Activated T-cell treated with anti-CD3 and anti-CD28 coated beads, Interleukin-2, amount 50 U/mL, for 1 hour (primary cell): ENCODE measurements at places on chromosomes 7 and 10.

- no peak for DNase-seq
Measured at GRCh38 chr10:28631896-28632583, 45.3 kb upstream of the BAMBI start.

DNA sequence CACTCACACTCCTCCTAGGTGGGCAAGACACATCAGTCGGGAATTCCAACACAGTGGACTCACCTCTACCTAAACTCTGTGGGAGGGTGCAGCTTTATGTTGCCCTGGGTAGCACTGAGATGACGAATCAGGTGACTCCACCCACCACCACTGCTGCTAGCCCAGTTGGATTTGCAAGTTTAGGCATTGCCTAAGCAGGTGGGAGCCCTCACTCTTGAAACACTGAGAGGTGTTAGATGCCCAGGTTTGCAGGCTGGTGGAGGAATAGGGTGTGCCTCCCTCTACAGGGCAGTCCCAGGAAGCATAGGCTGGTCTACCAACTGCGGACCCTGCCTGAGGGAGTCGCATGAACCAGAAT, 708.9 kb downstream of the POM121L12 start:
- DNase-seq = no peak

GRCh38 chr7:14720785-14721184, 181.8 kb downstream of the DGKB start:
- DNase-seq = no peak

GRCh38 chr7:45100761-45101480, 10.6 kb downstream of the TBRG4 start:
- no peak for DNase-seq

DNA sequence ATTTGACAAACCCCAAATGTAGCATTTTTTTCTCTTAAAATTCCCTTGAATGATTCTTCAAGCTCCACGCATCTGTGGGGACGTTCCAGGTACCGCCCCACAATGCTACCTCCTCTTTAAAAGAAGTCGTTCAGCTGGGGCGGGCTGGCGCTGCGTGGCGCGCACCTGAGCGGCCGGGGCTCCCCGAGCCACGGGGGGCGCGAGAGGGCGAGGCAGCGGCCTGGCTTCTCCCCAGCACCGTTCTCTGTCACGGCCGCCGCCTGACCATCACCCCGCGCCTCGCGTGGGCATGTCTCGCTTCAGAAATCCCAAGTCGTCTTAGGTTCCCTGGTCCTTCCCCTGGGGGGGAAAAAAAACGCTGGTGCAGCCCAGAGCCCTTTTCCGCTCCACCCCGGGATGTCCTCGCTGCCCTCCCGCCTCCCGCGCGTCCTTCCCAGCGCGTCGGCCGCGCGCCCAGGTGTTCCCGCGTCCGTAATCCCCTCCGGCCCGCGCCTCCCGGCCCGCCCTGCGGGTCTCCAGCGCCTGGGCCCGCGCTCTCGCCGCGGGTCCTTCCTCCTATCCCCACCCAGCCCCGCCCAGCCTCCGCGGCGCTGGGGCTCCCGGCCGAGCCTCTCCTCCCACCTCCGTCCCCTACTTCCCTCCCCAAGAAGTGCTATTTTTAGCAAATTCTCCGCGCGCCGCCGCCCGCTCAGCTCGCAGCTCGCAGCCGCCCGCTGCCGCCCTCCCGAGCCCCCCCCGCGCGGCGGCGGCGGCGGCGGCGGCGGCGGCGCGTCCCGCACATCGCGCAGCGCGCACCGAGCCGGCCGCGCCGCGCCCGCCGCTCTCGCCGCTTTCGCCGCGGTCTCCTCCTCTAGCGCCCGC, 58.7 kb upstream of the PRPS1L1 start:
- no peak for DNase-seq

DNA sequence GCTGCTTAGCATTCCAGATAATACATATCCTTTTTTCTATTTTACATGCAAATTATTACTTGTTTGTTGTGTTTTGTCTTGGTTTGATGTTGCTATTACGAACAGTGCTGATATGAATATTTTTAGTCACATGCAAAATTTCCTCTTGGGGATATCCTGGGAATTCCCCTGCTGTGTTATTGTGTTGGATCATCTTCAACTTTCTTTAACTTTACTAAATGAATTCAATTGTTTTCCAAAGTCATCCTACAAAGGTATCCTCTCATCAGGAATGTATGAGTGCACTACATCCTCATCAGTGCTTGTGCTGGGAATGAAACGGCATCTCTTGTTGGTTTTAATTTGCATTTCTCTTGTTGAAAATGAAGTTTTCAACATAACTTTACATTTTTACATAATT, 87.1 kb downstream of the AASS start:
- DNase-seq = no peak

GRCh38 chr10:4138146-4138721, 353.2 kb upstream of the KLF6 start:
- DNase-seq = no peak

GRCh38 chr10:64444564-64444963, 923.4 kb downstream of the REEP3 start:
- no peak for DNase-seq

- DNase-seq = no peak
Measured at GRCh38 chr10:43013065-43013464, 63.8 kb upstream of the RET start.

DNA sequence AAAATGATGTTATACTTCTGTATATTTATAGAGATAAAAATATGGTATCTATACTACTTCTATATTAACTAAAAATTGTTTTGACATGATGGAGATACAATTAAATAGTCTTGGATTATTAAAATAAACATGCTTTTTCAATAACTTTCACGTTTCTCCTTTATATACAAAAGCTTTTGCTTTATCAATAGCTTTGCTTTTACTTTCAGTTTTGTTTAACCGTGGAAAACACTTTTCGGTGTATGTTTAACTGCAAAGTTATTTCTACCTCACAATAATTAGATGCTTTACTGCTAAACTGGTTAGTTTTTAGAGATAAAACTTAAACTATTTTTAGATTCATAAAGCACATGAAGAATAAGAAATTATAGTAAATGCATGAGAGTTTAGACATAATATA, 432.1 kb upstream of the PCDH15 start:
- no peak for DNase-seq

DNA sequence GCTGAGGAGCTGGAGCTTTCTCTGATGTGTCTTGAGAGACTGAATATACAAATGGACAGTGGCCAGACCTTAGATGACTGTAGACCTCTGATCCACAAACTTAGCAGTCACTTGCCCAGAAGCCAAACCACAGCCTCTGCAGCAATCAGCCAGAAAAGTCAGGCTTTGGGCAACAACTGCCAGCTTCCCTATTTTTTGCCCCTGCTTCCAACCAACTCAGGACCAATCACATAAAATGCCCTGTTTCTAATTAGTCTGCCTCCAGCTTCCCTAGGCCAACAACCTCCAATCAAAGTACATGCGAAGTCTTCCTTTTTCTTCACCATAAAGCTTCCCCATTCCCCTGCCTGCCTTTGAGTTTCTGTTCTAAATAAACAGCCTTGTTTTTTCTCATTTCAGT, 37.8 kb upstream of the CACUL1 start:
- no peak for DNase-seq

- DNase-seq = peak; percentile 44
Measured at GRCh38 chr10:103592186-103593021, 98.9 kb downstream of the NEURL1 start.

- DNase-seq = no peak
Measured at GRCh38 chr10:80380185-80380584, 23.6 kb downstream of the DYDC2 start.

GRCh38 chr7:55072251-55072650, 53.4 kb downstream of the EGFR start:
- DNase-seq = no peak

DNA sequence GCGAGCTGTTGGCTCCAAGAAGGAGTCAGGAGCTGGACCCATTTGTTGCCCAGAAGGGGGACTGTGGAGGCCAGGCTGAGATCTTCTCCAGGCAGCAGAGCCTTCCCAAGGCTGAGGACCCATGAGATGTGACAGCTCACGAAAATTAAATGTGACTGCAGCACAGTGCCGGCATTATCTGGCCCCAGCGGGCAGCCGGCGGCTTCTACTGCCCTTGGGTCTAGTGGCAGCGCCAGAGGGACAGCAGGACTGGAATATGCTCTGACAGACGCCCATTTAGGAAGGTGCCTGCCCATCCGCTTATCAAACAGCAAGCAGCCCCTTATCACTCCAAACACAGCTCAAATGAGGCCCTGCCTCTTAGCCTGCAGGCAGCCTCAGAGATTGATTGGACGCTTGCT, 122.9 kb upstream of the LYZL2 start:
- DNase-seq = no peak

DNA sequence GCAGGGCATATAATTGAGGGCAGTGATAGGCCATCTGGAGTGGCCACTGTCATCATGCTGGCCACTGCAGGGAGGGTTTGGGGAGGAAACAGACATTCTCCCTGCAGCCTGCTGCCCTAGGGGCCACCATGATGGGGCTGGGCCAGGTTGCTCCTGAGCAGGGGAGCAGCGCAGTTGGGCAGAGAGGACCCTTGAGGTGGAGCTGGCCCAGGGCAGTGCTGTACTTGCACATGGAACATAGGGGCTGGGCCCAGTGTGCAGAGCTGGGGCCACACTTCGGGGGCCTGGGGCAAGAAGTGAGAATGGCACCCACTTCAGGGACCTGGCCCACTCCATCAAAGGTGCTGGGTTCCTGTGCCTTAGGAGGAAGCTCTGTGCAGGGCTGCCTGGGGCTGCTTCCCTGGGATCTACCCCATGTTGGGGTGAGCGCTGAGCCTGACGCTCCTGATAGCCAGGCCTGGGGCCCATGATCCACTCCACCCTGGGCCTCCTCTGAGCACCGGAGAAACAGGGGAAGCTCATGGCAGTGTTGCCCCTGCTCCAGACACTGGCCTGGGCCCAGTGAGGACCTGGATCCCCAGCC, 21.3 kb upstream of the NUB1 start:
- DNase-seq = no peak

DNA sequence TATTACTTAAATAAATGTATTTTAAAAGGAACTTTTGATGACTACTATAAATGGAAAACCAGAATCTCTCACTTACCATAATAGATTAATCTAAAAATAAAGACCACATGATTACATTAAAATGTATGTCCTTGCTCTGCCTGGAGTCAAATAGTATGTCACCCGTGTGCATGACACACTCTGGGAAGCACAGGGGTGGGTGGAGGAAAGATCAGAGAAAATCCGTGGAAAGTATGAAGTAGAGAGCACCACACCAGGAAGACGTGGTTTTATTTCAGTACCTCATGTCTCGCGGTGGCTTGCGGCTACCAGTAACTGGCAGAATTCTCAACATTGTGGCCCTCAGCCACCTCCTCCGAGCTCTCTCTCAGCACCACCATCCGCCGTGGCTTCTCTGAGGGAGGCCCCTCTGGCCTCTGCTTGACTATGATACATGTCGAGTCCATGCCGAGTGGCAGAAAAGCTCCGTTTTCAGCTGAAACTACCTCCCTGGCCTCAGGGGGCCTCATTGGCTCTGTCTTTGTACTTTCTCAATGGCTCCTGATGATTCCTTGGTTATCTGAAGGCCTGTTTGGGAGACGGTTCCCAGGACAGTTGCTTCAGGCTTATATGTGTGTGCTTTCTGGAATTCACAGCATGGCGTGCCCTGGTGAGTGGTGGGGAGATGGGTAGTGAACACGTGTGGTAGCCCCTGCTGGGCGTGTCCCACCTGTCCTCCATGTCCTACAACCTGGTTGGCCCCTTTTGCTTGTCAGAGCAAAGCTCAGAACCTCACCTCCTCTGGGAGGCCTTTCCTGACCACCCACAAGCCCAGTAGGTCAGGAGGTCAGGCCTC, 49.8 kb downstream of the LHPP start:
- DNase-seq = no peak

- no peak for DNase-seq
Measured at GRCh38 chr10:72088889-72089575, 681 bp upstream of the SPOCK2 start.

GRCh38 chr7:159154243-159154642, 9.6 kb upstream of the VIPR2 start:
- DNase-seq = no peak

GRCh38 chr10:80260295-80261243, 28.9 kb downstream of the MAT1A start:
- peak; percentile 25 for DNase-seq

GRCh38 chr7:91913612-91914011, 27.1 kb upstream of the AKAP9 start:
- DNase-seq = no peak

GRCh38 chr10:97081621-97082235, 104.0 kb downstream of the SLIT1 start:
- peak; percentile 54 for DNase-seq

DNA sequence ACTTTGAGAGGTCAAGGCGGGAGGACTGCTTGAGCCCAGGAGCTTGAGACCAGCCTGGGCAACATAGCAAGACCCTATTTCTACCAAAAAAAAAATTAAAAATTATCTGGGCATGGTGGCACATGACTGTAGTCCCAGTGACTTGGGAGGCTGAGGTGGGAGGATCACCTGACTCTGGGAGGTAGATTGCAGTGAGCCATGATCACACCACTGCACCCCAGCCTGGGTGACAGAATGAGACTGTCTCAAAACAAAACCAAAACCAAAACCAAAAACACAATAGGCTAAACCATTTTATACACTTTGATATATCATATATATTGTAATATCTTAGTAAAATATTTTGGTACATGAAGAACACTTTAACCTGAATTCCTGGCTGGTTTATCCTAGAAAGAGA, 101.6 kb downstream of the RAPGEF5 start:
- no peak for DNase-seq

- peak; percentile 57 for DNase-seq
Measured at GRCh38 chr10:123147635-123148413, at the start of gene HMX2. Gene HMX2, plus strand, starts transcription at chr10:123148136. Its CDS starts 243 bp downstream, at chr10:123148379.

- no peak for DNase-seq
Measured at GRCh38 chr7:48497521-48497920, 326.3 kb downstream of the ABCA13 start.

- peak; percentile 32 for DNase-seq
Measured at GRCh38 chr7:136114966-136115762, 138.0 kb upstream of the MTPN start.

DNA sequence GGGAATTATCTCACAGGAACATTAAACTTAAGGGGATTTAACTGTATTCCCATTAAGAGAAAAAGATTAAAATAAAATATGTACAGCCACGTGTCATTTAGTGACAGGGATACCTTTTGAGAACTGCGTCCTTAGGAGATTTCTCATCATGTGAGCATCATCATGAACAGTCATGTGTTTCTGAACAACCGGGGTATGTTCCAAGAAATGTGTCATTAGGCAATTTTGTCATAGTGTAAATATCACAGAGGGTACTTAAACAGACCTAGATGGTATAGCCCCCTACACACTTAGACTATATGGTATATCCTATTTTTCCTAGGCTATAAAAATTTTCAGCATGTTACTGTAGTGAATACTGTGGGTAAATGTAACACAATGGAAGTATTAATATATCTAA, 840.3 kb downstream of the CNTNAP2 start:
- DNase-seq = no peak

- no peak for DNase-seq
Measured at GRCh38 chr10:52525761-52526160, 211.7 kb downstream of the DKK1 start.

GRCh38 chr10:13942035-13942434, 355.3 kb downstream of the PRPF18 start:
- DNase-seq = no peak

- DNase-seq = no peak
Measured at GRCh38 chr7:126608339-126608776, 644.4 kb downstream of the GRM8 start.
